ENCODE measurements at places on chromosomes 2 and 18.

GRCh38 chr2:210477496-210477895, 937 bp upstream of the LANCL1 start:
- no peak for DNase-seq

DNA sequence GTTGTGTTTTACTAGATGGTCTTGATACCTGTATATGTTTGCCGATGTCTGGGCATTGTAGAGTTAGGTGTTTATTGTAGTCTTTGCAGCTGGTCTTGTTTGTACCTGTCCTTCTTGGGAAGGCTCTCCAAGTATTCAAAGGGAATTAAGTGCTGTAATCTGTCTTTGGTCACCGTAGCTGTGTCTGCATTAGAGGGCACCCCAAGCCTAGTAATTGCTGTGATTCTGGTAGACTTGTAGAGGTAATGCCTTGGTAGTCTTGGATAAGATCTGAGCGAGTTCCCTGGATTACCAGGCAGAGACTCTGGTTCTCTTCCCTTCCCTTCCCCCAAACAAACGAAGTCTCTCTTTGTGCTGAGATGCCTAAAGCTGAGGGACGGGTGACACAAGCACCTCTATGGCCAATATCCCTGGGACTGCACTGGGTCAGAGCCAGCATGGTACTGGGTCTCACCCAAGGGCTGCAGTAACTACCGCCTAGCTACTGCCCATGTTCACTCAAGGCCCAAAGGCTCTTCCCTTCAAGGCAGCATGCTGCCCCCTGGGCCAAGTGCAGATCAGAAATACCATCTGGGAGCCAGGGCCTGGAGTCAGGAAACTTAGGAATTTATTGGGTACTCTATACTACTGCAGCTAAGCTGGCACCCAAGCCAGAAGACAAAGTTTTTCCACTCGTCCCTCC, 27.1 kb downstream of the STPG4 start:
- DNase-seq: no peak

DNA sequence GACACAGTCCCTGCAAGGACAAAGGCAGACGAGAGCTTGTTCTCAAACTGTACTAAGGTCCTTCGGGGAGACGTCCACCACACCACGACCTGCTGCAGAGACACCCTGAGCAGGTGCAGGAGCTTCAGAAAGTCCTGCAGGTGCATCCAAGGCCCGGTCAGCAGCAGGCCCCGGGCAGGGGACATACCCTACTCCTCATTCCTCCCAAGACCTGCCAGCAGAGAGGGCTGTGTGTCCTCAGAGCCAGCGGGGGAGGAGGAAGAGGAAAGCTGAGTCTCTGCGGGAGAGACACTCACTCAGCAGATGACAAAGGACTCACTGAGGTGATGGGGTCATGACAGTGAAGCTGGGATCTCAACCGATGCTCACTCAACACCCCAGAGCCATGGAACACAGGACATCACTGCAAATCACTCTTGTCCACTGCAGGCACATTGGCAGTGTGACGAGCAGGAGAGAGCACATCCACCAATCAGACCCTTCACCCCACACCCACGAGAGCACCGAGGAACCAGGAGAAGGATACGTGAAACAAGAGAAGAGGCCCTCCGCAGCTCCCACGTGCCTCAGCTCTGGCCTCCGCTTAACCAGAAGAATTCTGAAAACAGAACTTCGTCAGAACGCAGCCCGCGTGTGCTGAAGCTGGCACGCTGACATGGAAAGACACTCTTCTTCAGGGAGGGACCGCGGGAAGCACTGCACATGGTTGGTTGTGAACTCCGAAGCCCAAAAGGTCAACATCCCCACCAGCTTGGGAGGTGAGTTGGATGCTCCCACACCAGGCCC, 9.3 kb downstream of the HDAC4 start:
- no peak for DNase-seq

DNA sequence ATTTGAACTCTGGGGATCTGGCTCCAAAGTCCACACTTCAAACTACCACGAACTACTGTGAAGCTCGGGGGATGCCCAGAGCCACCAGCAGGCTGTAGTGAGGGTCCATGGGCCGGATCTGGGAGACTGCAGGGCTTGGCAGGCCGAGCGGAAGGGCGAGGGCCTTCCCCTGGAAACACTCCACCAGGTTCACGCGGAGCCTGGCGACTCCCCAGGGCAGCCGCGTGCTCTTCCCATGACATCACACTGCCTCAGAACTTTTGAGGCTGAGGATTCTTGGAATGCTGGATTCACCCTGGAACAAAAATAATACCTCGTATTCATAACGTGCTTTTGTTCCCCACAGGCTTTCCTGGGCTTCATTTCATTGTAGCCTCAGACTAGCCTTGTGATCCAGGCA, 201.0 kb downstream of the SMAD7 start:
- DNase-seq: no peak

DNA sequence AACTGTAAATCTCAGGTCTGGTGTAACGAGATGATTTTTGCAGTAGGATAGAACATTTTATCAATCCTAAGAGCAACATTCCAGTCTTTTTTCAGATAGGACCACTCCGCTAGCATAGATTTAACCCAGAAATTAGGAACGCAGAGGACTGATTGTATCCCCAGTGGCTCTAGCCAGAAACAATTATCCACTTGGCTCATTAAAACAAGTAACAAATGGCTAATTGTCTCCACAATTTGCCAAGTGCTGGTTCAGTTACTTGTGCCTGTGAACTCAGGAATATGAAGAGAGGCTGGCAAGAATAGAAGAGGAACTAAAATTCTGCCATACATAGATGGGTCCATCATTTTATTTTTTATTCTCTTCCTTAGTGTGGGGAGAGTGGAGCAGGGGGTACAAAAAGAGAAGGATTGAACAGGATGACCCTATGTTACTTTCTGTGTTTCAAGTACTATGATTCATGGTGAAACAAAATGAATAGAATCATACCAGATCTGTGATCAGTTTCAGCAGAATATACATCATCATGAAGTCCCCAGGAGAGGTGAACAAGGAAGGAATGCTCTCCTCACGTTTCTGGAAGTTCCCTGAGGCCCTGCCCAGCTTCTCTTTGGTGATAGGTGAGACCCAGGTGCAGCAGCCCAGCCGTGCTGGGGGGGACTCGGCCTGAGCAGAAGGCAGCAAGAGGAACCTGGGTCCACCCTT, 121.6 kb downstream of the ARL4C start:
- DNase-seq: no peak

DNA sequence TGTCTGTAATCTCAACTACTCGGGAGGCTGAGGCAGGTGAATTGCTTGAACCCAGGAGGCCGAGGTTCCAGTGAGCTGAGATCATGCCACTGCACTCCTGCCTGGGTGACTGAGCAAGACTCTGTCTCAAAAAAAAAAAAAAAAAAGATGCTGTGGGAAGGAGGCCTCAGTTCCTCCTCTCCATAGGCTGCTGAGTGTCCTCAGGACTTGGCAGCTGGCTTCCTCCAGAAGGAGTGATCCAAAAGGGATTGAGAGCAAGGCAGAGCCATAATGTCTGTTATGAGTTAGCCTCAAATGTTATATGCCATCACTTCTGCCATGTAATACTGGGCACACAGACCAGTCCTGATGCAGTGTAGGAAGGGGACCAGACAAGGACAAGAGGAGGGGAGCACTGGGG, 6.6 kb upstream of the NPC1 start:
- no peak for DNase-seq

DNA sequence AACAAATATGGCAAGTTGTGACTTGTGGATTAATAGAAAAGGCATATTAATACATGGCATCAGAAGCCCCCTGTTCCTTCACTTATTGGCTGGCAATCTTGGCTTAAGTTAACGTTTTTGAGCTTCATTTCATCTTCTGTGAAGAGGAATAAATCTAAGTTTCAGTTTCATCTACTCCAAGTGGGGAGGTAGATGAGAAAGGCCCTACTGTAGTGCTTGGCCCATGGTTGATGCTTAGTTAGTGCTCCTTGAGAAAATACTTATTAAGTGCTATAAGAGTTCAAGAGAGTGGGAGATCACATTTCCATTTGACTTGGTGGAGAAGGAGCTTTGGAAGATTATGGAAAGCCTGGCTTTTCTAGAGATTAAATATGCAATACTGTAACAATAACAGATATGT, 244.3 kb downstream of the BABAM2 start:
- no peak for DNase-seq

DNA sequence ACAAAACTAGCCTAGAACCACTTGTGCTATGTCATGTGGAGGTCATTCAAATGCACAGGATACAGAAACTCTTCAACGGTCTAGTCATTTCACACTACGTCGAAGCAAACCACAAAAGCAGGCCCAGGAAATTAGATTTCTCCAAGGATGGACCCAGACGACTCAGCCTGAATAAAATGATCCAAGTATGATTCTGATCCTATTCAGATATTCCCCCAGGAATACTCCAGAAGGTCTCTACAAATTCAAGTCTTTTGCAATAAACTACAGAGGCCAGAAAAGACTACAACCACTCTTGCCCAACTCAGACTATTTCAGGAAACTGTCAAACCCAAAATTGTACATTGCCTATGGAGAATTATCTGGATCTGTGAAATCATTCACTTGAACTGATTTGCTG, 422.5 kb downstream of the METTL4 start:
- DNase-seq: no peak

GRCh38 chr2:106638043-106638442, 150.9 kb downstream of the CD8B2 start:
- DNase-seq: no peak

DNA sequence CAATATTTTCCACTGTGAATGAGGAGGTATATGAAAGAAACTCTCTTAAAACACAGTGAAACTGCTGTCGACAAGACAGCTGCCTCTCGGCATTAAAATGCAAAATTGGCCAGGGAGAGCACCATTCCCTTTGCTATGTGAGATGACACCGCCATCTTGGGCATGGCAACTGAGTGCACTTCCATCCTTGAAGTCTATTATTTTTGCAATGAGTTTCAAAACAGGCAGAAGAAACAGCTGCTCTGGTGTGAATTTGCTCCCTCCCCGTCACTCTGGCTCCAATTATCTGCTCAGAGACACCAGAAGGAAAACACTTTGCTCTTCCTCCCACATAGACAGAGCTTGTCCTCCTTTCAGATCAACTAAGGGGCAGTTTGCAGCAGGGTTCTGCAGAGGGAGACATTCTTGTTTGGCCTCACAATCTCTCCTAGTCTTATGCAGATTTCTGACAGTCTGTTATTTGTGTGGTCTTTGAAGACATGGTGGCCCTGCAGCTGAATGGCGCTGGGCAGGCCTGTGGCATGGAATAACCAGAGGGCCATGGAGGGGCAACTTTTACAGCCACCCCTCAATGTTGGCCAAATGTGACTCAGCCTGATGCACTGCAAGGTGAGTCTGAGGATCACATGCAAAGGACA, 48.6 kb upstream of the SEC11C start:
- DNase-seq: no peak

- no peak for DNase-seq
Observed at GRCh38 chr2:85765081-85765731, 11.4 kb downstream of the ATOH8 start.

DNA sequence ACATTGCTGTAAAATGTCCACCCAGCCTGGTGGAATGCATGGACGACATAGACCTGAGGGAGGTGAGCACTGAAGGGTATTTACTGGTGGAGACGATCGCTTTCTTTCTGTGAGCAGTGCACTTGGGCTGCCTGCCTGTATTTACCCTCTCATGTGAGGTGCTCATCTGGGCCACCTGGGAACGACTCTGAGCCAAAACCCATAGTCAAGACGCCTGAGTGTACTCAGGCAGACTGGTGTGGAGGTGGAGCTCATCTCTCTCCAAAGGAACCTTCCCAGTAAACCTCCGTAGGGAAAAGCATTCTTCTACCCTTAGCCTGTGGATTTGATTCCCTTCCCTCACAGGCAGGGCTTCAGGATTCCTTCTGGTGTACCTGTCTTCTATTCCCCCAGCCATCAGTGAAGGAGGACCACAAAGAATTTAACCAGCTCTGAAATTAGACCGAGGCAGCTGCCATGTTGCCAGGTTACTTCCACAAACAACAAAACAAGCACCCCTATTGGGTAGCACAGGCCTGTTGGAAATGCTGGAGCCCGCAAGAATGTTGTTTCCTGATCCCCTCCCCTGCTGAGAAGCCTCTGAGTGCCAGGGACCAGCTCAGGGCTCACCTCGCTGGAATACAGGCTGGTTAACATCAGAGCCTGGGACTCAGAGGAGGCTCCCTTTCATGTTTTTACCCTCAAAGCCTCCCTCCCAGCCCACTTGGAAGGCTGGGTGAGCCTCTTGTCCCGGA, 47.5 kb upstream of the TXNDC2 start:
- no peak for DNase-seq

GRCh38 chr2:232342635-232343565, 35.7 kb upstream of the ALPP start:
- DNase-seq: no peak

GRCh38 chr2:222669353-222669752, 2.1 kb upstream of the MOGAT1 start:
- no peak for DNase-seq
